ENCODE measurements at places on chromosomes 2 and 18.

- no peak for DNase-seq
Measured at GRCh38 chr2:234328444-234328990, 168.4 kb downstream of the ARL4C start.

GRCh38 chr2:162074632-162074895 lies 549 bp upstream of the DPP4 start:
- DNase-seq, result no peak

DNA sequence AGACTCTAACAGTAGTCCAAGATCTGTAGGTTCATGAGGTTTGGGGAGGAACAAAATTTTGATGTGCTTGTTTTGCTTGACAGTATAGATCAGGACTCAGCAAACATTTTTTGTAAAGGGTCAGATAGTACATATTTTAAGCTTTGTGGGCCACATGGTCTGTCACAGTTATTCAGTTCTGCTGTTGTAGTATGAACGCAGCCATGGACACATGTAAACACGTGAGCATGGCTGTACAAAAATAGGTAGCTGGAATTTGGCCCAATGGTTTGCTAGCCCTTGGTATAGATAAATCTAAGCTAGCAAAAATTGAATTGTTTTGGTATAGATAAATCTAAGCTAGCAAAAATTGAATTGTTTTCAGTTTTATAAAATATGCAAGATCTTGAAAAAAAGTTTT lies 120.5 kb downstream of the HIBCH start:
- DNase-seq, result no peak

- DNase-seq, result no peak
Measured at GRCh38 chr2:120206022-120206581, 17.1 kb downstream of the TMEM185B start.

DNA sequence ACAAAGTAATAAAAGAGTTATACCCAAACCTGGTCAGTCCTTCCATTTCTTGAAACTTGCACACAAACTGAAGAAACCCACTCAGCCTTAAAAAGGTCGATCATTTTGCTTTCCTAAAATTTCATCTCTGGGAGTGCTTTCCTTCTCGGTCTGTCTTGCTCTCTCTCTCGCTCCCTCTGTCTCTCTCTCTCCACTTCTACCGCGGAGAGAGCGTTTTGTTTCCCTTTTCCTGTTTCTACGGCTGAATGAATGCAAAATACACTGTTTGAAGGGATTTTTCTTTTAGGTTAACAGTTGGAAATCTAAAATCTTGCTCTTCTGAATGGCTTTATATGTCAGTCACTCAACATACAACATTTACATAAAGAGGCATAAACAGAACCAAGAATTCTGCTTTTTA lies 424.2 kb downstream of the TGIF1 start:
- no peak for DNase-seq

DNA sequence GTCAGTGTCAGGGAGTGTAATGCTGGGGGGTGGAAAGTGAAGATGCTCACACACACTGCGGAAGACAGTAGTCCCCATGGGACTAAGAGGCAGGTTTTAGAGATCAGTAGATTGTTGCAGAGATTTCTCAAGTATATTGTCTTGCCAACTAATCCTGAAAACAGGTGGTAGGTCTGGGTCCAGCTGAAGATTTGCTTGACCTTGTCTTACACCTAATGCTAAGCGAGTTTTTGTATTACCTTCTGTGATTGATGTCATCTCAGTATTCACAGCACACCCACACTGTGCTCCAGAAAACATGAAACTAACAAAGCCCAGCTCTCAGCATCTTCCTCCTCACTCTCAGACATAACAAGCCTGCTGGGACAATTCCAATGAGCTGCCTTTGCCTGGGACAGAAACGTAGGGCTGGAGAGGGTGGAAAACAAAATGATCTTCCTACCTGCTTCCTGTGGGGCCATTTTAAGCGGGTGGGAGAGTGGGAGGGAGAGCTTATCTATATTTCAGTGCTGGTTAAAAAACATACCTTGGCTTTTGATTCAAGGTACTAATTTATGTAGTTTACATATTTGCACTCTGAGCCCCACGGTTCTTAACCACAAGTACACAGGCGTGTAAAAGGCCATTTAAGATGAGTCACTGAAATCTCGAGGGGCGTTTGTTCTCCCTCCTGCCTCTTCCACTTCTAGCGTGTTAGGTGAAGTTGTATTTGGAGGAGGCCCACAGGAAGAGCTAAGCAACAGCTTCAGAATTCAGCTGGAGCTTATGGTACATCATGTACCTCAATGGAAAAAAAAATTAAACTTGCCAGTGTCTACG lies 23.1 kb upstream of the RBMS1 start:
- no peak for DNase-seq

DNA sequence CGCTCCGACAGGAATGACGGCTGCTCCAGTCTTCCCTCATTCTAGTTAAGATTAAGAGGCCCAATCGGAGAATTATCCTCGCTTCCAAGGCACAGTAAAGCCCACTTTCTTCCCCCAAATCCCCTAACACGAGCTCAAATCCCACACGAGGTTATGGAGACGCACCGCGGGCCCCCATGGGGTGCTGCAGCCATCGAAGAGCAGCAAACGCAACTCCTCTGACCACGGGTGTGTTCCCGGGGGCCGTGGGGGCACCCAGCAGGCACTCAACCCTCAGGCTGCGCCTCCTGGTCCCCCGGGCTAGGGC lies 446 bp downstream of the COPS9 start:
- DNase-seq, result no peak

DNA sequence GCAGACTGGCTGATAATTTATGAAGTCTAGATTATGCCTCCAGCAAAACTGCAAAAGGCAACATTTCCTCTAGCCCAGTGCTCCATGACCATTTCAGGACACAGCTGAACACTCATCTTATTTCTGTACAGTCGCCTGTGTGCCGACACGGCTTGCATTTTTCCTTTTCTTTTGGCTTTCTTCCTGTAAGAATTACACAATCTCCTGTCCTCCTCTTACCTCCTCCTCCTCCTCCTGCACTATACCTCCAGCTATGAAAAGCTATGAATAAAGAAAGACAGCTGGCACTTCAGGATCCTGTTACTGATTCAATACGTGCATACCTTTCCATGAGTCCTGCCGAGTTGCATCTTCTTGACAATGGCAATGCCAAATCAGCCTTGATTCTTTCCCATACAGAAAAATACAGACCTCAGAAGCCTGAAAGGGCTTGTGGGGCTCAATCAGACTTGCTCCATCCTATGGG lies 32.2 kb upstream of the TRIB2 start:
- no peak for DNase-seq

GRCh38 chr2:136013136-136013685 lies 27.8 kb upstream of the DARS1 start:
- no peak for DNase-seq

- DNase-seq, result no peak
Measured at GRCh38 chr18:8797206-8797605, 91.8 kb downstream of the MTCL1 start.

DNA sequence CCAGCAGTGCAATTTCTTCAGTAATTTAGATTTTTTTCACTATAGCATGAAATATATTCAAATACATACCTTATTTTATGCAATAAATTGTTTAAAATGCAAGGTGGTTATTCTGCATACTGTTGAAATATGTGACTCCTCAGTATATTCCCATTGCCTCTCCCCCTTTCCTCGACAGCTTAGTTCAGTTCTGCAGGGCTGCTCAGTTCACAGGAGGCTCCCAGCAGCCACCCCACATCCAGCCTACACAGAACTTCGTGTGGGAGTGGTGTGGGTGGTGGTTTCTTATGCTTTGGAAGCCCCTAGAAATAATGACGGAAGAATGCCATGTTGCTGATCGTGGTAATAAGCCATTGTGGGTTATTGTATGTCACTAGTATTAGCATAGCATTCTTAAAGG lies 79.7 kb downstream of the FAM210A start:
- DNase-seq, result no peak

GRCh38 chr18:62329691-62330454 lies 4.8 kb downstream of the TNFRSF11A start:
- no peak for DNase-seq

DNA sequence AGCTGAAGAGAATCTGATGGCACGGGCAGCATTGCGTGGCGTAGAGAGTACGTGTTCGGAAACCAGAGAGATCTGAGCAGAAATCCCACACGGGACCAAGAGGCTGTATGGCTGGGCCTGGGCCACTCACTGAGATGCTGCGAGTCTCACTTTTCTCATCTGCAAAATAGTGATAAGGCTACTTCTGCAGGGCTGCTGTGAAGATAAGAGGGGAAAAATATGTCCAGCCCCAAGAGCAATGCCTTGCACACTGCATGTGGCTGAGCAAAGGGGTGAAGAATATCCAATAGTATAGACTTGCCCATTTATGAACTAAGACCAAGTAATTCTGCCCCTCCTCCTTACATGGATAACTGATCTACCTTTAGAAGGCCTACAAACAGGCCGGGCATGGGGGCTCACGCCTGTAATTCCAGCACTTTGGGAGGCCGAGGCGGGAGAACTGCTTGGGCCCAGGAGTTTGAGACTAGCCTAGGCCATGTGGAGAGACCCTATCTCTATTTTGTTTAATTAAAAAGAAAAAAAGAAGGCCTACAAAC lies 3.1 kb downstream of the FECH start:
- no peak for DNase-seq

DNA sequence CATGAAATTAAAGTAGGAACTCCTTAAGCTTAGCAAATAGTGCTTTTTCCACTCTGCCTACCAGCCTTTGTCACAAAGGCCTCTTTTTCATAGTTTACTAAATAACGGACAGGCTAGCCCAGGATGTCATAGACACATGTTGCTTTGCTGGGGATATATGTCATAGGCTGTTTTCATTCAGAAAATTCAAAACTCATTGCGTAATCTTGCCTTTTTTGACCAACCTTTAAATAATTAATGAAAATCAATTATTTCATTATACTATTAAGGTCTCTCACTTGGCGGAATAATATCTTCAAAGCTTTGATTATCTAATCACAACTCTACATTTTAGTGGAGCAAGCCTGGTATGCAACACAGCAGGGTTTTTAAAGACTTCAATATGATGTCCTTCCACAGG lies 1245.7 kb upstream of the LRRTM1 start:
- no peak for DNase-seq

DNA sequence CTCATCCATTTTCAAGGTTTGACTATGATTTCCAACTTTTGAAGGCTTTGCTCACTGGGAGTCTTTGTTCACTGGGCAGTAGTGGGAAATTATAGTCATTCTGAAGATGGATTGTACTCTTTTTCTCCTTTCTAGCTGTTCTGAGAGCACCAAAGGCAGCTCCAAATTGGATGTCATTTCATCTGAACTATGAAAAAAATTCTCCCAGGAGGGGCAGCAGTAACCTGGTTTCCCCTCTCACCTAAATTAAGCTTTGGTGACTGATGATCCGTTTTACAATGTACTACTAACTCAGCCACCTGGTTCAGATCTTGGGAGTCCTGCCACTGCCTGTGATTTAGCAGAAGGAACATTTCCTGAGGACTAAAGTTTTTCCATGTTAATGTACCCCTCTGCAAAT lies 17.6 kb downstream of the ARHGEF33 start:
- no peak for DNase-seq

DNA sequence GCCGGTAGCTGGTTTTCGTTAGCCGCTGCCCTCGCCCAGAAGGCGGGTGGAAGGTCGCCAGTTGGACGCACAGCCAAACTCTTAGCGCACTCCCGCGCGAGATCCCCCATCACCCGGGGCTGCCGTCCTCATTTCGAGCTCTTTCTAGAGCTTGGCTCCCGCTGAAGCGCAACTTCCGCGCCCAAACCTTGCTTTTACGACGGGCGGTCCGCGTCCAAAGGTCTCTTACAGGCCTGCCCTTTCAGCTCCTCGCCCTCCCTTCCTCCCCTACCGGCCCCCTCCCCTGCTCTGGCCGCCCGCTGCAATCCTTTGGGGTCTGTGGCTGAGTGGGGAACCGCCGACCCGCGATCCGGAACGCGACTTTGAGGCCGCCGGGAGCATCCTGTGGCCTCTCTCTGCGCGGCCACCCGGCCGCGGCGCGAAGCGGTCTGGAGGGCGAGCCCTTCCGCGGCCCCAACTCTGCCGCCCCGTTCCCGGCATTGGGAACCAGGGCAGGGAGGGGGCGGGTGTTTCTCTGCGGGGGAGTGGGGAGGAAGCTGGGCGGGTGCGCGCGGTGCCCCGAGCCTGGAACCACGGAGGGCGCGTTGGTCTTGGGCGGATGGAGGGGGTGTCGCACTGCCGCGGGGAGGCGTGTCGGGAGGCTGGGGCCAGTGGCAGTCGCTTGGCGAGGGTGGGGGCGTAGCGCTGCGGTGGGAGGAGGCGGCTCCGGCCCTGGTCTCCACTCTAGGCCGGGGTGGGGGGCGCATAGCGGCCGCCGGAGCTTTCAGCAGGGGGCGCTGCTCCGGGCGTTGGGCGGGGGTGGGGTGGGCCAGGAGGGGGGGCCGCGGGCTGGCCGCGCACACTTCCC lies at the start of gene GDF7:
TSS of gene GDF7 (plus strand) at position 841 of the 847 bp plus-strand sequence. CDS start 96 bp downstream, outside the sequence.
- DNase-seq, result no peak

- DNase-seq, result no peak
Measured at GRCh38 chr2:46967990-46968647, 52.5 kb upstream of the MCFD2 start.

DNA sequence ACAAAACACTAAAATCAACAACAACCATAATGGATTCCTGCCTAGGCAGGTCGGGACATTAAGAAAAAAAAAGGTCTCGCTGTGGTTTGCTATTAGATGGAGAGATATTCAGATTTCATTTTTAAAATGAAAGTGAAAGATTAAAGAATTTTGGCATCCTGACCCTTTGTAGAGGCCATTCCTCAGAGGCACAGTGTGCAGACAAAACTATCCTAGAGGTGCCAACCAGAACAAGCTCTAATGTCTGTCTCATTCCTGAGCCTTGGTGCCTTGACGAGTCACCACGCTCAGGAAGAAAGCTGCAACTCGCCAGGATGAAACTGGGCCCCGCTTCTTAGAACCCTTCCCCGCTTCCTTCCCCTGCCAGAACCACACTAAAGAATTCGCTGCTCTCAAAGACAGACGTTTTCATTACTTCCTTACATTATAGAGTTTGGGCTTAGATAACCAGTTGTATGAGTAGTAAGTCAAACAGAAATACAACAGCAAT lies 156.0 kb downstream of the TGIF1 start:
- no peak for DNase-seq

- DNase-seq, result no peak
Measured at GRCh38 chr2:27059141-27059820, 7.8 kb downstream of the AGBL5 start.

DNA sequence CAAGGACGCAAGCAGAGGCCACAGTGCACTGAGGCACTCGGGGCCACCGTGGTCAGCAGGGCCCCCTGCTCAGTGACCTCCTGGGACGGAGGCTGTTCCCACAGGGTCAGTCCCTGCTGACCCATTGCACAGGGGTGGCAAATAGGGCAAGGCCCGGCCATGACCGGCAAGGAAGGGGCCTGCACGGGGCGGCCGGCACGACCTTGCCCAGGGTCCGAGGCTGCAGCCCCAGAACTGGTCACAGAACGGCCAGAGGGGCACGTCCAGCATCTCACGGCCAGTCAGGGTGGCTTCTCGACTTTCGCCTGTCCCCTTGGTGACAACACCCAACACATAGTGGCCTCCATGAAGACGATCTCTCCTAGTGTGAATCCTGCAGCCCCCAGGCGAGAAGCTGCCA lies 27.6 kb upstream of the OTOS start:
- DNase-seq, result no peak

DNA sequence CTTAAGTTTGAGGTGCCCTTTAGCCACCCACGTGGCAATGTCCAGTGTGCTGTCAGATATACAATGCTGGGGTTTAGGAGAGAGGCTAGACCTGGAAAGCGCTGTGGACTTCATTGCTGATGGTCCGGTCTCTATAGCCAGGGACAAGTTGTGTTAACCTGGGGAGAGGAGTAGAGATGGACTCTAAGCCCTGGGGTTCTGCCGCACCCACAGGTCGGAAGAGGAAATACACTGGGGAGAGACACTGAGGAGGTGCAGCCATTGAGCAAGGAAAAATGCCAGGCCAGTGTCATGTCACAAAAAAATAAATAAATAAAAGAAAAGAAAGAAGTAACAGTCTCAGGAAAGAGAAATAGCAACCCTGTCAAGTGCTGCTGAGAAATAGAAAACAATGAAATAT lies 106.9 kb upstream of the CBLN2 start:
- DNase-seq, result no peak

All from activated CD8-positive, alpha-beta memory T cell treated with anti-CD3 and anti-CD28 coated beads for 4 hours (primary cell).